ENCODE measurements at places on chromosomes 11 and 22.
A peak's percentile ranks its signal among the peaks of the same experiment; 100 is the strongest.

DNA sequence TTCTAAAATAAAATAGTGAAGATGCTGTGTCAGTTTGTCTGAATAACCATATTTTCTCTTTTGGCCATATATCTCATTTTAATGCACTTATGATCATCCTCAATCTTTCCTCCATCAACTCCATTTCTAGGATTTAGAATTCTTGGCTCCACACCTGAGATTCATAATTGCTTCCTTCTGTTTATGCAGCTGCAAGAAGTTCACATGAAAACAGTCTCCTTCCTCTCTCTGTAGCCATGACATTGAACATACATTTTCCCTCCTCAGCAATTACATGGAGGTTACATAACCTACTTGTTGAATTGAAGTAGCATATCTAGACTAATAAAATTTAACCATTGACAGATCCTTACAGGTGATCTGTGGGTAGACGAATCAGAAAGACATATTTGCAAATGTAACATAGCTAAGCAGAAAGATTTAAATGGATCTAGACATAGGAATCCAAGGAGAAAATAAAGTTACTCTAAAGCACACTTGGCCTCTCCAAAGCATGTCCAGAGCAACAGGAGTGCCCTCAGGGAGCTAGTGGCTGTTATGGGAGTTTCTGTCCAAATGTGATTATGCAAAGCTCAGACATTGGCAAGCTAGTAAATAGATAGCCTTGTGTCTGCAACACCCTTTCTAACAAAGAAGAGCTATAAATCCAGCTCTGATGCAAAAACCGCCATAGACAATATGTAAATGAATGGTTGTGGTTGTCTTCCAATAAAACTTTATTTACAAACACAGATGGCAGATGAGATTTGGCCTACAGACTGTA lies 119.9 kb upstream of the MPPED2 start:
- DNase-seq: peak; percentile 28

- DNase-seq: no peak
These were observed 16.8 kb upstream of the MUC6 start for GRCh38 chr11:1053121-1053901.

- no peak for DNase-seq
These were observed 158.4 kb downstream of the ETS1 start for GRCh38 chr11:128428935-128429334.

GRCh38 chr11:20564846-20565635 lies 34.4 kb upstream of the SLC6A5 start:
- DNase-seq: no peak

DNA sequence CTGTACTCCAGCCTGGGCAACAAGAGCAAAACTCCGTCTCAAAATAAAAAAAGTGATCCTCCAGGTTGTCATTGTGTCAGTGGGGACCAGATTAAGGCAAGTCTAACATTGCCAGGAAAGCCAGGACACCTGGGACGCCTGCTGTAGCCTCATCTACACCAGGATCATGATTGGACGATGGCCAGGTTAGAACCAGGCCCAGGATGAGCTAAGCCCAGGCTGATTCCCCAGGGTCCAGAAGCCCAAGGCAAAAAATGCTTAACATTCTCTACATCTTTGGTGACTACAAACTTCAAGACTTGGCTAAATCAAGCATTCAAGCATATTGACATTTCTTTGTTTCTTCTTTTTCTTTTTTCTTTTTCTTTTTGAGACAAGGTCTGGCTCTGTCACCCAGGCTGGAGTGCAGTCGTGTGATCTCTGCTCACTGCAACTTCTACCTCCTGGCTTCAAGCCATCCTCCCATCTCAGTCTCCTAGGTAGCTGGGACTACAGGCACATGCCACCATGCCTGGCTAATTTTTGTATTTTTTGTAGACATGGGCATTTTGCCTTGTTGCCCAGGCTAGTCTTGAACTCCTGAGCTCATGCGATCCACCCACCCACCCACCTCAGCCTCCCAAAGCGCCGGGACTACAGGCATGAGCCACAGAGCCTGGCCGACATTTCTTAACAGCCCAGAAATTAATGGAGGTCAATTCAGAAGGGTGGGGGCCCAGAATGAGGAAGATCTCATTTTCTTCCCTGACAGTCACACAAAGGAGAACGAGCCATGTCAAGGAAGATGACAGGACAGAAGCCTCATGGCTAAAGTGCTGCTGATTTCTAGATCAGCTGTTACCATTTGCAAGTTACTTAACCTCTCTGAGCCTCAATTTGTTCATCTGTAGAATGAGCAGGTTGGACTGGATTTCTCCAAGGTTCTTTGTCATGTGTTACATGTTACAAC lies 12.5 kb upstream of the PTPRJ start:
- no peak for DNase-seq

- DNase-seq: no peak
These were observed 55.4 kb upstream of the NECTIN1 start for GRCh38 chr11:119784421-119784820.

DNA sequence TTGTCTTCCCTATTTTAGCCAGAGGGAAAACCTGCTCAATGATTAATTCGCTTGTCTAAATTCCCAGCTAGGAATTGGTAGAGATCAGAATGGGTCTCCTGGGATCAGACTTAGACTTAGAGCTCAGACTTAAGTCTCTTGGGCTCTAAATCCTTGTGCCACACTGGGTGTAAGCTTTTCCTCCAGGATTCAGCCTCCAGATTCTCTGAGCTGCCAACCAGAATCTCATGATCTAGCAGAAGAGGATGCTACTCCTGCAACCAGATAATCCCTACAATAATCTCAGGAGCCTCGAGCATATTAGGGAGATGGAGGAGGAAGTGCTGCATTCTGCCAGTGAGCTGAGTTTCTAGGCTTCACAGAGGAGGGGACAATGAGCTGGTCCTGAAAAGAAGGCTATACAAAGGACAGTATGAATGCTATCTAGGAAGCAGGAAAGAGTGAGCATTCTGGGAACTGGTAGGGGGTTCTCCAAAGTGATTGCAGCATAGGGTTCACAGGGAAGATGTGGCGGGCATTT lies 211.6 kb upstream of the SESN3 start:
- no peak for DNase-seq

GRCh38 chr11:7688238-7688826 lies 15.0 kb upstream of the CYB5R2 start:
- peak; percentile 63 for DNase-seq

GRCh38 chr11:31656051-31656450 lies 146.5 kb downstream of the ELP4 start:
- peak; percentile 13 for DNase-seq

- no peak for DNase-seq
These were observed 8.1 kb downstream of the C11orf91 start for GRCh38 chr11:33692541-33692940.

GRCh38 chr11:130070846-130071200 lies 1.1 kb downstream of the APLP2 start:
- DNase-seq: peak; percentile 3

- no peak for DNase-seq
These were observed 45.6 kb downstream of the C11orf58 start for GRCh38 chr11:16784097-16784496.

- DNase-seq: no peak
These were observed 16.3 kb upstream of the ARFGAP3 start for GRCh38 chr22:42873356-42873755.

DNA sequence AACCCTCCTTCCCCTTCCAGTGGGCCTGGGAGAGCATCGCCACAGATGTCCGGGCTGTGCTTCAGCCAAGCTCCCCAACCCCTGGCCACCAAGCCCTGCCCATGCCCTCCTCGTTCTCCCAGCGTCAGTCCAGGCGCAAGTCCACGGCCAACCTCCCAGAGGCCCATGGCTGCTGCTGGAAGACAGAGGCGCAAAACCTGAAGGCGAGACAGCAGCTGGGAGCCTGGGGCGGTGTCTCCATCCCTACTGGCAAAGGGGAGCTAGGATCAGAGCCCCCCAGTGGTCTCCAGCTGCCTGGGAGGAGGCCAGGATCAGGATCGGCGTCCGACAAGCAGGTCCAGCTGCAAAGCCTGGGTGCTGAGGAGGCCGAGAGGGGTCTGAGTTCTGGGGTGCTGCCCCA lies 1.9 kb downstream of the TSGA10IP start:
- DNase-seq: no peak

DNA sequence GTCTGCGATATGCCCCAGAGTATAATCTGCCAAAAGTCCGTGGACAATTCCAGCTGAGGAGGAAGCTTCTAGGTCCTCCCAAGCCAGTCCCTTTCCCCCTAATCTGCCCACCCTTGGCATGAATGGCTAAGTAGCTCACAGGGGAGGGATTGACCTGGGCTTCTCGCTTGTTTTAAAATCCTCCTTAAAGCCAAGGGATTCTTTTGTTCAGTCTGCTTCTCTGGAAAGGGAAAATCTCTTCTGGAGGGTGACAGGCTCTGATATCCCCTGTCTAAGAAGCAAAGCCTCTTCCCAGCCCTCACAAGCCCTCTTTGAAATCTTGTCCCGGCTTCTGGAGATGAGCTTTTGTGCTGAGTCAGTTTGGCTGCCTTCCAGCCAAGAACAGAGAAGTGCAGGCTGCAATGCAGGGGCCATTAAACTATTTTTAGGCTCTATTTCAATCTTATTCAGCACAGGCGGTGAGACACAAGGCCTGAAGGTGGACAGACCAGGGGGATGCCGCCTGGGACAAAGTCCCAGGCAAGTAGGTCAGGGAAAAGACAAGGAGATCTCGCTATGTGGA lies 23.9 kb downstream of the NEFH start:
- peak; percentile 29 for DNase-seq

DNA sequence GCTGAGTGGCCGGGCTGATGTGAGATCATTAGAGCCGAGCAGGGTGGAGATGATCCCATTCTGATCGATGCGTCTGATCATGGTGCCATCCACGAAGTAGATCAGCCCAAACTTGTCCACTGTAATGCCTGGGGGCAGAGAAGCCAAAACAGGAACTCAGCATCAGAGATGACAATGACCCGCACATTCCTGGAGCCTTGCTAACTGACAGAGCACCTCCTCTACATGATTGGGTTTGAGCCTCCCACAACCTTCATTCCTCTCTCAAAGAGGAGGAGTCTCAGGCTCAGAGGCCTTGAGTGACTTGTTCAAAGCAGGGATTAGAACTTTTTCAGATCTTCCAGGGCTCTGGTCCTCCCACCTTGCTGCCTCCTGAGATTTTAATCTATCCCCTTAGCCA lies 133.7 kb upstream of the NARS2 start:
- no peak for DNase-seq

GRCh38 chr11:71186806-71187205 lies 65.6 kb downstream of the SHANK2 start:
- no peak for DNase-seq

- DNase-seq: peak; percentile 51
These were observed 2.4 kb downstream of the MPST start for GRCh38 chr22:37021710-37022482.

DNA sequence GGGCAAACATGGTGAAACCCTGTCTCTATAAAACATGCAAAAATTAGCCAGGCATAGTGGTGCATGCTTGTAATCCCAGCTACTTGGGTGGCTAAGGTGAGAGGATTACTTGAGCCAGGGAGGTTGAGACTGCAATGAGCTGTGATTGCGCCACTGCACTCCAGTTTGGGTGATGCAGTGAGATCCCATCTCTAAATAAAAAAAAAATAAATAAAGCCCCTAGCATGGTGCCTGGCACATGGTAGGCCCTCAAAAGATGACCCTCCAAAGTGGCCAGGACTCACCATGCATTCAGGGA lies 74.6 kb downstream of the PTPRJ start:
- DNase-seq: no peak

DNA sequence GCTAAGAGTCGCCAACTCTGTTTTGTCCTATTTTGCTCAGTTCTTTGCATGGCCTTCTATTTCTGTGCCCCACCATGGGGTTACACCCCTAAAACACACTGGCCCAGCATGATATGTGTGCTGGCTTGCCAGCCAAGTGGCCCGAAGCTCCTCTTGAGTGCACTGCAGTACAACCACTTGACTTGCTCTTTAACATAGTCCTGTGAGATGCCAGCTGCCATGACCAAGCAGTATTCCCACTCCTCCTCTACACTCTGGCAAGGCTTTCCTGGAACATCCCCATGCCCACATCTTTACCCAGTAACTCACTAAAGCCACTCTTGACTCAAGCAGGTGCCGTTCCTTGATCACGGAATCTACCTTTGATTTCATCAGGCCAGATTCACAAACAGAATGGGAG lies 102.9 kb upstream of the GAL start:
- peak; percentile 9 for DNase-seq

- DNase-seq: no peak
These were observed 13.0 kb downstream of the BCR start for GRCh38 chr22:23193196-23193827.

GRCh38 chr11:130449996-130450769 lies 1.7 kb downstream of the ADAMTS15 start:
- DNase-seq: no peak

DNA sequence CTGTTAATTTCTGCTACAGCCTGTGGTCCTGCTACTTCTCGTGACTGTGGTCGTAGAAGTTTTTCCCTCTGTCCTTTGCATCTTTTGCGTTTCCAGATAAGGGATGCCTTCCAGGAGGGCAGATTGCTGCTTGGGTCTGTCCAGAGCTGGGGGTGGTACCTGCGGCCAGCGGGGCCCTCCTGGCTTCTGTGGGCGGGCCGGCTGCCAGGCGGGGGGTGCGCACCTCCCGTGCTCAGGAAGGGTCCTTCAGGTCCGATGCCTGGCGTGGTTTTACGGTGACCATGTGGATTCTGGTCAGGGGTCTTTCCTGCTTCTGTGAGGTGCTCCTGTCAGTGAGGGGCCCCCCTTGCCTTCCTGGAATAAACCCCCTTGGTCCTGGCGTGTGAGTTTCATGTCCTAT lies 84.8 kb downstream of the KCNQ1 start:
- DNase-seq: no peak

DNA sequence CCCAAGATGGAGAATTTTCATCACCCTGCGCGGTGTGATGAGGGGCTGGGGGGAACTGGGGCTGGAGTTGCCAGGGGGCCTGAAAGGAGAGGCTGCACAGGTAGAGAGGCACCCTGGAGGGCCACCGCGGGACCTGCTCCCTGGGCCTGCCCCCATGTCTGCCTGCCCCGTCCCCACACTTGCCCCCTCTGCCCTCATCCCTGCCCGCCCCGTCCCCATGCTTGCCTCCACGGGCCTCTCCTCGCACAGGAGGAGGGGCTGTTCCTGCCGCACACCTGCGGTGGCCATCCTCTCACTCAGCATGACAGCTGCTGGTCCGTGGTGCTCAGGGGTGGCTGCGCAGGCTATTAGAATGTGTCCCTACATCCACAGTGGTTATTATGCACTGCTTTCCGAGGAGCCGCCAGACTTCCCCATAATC lies 43.5 kb downstream of the LINC01488 start:
- DNase-seq: no peak

- DNase-seq: no peak
These were observed 68.0 kb upstream of the ATXN10 start for GRCh38 chr22:45603619-45604018.

- no peak for DNase-seq
These were observed 11.5 kb downstream of the PKNOX2 start for GRCh38 chr11:125175896-125176575.

- DNase-seq: no peak
These were observed 5.5 kb downstream of the PRG3 start for GRCh38 chr11:57375490-57375889.

GRCh38 chr11:118927554-118928100 lies 1.9 kb upstream of the BCL9L start:
- DNase-seq: no peak
